ENCODE measurements at places on chromosomes 13 and 19. TPM values are rescaled to one million over a fixed set of nuclear protein-coding genes. Genes with fewer than 3 reads are reported as not detected.

Gene ZNF675
- 19.5 TPM for polyA plus RNA-seq

Gene SIGLEC7
- 0.65 TPM for polyA plus RNA-seq

Gene SMARCA4
- 177 TPM for polyA plus RNA-seq

Gene CGB2
- polyA plus RNA-seq: not detected

Gene AMER2
- polyA plus RNA-seq: 0.44 TPM

Gene KLC3
- polyA plus RNA-seq: 2.0 TPM

Gene SERP2
- 11.9 TPM for polyA plus RNA-seq
